NAMALWA (cell line): ENCODE measurements at places on chromosomes 2 and 18.

- DNase-seq: no peak
Measured at GRCh38 chr2:34252111-34252510, 653.0 kb upstream of the FAM98A start.

- no peak for DNase-seq
Measured at GRCh38 chr2:181841079-181841478, 50.5 kb upstream of the ITPRID2 start.

DNA sequence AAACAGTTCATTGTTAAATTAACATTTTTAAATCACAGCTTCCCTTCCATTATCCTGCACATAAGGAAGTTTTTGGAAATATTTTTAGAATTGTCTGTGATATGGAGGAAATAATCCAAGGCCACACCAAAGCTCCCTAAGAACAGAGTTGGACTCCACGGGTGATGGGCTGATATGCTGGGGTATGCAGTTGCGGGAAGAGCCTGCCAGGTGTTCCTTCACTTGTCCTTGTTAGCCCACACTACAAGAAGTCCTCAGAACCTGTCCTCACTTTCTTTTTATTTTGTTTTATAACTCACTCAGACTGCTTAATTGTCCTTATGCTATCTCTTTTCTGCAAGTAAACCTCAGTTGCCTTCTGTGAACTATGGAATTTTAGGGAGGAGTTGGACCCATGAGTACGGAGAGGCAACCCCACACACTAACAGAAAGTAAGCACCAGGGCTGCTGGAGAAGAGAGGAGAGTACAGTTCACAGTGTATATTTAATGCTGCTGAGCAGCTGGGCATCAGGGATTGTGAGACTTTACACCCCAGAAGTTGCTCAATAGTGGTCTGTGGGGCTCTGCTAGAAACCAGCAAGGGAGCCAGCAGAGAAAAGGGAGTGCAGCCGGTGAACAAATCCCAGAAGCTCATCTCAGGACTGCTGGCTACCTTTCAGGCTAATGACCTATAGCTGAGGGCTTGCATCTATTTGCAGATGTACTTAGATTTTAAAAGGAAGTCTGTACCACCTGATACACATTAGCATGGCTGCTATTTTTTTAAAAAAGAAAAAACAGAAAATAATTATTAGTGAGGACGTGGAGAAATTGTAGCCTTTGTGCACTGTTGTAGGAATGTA is 280.1 kb upstream of the STON1 start:
- DNase-seq: no peak

DNA sequence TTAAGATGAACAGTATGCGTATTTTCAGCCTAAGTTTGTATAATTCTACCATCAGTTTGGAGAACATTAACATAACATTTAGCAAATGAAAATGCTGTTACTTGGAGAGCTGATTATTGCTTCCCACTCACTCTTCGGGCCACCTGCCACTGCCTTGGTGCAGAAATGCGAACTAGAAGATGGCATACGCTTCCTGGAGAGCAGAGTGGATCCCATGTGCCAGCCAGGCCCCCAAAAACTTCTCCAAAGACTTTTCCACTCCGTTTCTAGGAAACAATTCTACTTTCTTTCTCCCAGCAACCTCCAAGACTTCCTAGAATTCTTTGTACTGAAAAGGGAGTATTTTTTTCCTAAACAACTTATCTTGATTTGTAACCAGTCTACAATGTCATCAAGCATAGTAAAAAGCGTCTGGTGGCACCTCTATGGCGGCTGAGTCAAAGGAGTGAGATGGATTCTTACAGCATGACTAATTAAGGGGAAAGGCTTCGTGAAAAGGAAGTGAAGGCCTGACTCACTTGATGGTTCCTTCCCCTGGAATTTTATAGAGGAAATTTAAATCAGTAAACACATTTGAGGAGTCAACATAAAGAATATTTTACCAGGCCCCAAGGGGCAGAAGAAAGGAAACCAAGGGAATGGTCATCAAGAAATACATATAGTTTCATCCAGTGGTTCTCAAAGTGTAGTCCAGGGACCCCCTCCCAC is 36.6 kb downstream of the FEZ2 start:
- no peak for DNase-seq

- DNase-seq: peak; percentile 61
Measured at GRCh38 chr2:65227020-65227455, 593 bp upstream of the ACTR2 start.

DNA sequence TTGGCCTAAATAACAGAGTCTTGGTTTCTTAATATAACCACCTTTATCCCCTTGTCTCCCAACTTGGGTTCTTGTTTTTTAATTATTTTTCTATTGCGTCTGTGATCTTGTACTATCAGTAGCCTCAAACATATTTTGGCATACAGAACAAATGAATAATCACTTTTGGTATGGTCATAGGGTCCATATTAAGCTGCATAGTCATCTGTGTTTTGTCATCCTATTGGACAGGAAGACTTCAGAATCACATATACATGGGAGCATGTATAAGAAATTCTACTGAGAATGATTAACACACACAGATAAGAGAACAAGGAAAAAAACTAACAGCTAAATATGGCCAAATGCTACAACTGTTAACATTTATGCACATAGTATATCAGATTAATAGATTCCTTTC is 126.0 kb downstream of the MEP1B start:
- DNase-seq: no peak

- DNase-seq: no peak
Measured at GRCh38 chr2:3665886-3666612, 8.0 kb downstream of the ALLC start.
